ENCODE measurements at places on chromosomes 1 and 21.

- no peak for DNase-seq
Observed at GRCh38 chr1:29639741-29640427, 403.6 kb downstream of the PTPRU start.

DNA sequence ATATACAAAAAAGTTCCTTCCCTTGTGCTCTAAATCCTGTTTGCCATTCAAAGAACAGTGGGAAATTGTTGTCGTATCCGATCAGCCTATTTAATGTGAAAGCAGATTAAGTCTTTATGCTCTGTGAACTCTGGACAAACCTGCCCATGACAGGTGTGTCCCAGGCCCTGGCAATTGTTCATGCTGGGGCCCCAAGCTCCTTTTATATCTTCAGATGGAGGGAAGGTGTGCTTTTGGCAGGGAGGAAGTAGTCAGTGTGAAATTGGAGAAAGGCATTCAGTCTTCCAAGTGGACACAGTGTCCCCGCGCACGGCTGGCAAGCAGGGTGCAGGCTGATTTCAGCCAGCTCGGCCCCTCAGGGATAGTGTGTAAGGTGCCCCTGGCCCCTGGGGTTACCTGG lies 135.1 kb upstream of the F3 start:
- no peak for DNase-seq

- no peak for DNase-seq
Observed at GRCh38 chr1:3005771-3006170, 15.5 kb upstream of the ACTRT2 start.

DNA sequence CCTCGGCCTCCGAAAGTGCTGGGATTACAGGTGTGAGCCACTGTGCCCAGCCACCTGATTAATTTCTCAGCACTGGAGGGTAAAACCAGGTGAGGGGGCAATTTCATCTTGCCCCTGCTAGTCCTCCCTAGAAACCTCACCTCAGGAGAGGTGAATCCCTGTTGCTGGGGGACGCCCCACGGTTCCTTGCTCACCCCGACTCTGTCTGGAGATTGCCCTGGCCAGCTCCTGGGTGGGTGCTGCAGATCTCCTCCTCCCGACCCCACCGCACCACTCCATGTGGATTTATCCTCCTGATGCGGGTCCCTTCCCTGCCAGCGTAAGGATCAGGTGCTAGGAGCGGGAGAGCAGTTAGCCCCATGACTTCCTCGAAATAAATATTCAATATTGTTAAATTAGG lies 34.9 kb downstream of the PDPN start:
- no peak for DNase-seq

DNA sequence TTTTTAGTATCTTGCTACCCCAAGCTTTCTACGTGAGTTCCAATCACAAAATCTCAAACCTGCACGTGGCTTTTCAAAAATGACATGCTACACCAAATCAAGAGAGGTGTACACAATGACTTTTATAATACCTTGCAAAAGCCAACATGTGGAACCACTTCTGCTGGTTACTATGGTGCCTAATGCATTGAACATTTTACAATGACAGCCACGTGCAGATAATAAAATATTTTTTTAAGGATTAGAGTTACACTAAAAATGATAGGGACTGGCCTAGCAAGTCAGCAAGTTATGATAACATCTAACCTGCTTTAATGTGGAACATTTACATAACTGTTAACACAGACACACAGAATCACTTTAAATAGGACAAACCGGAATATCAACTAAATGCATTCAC lies 30.2 kb downstream of the EYA3 start:
- no peak for DNase-seq

DNA sequence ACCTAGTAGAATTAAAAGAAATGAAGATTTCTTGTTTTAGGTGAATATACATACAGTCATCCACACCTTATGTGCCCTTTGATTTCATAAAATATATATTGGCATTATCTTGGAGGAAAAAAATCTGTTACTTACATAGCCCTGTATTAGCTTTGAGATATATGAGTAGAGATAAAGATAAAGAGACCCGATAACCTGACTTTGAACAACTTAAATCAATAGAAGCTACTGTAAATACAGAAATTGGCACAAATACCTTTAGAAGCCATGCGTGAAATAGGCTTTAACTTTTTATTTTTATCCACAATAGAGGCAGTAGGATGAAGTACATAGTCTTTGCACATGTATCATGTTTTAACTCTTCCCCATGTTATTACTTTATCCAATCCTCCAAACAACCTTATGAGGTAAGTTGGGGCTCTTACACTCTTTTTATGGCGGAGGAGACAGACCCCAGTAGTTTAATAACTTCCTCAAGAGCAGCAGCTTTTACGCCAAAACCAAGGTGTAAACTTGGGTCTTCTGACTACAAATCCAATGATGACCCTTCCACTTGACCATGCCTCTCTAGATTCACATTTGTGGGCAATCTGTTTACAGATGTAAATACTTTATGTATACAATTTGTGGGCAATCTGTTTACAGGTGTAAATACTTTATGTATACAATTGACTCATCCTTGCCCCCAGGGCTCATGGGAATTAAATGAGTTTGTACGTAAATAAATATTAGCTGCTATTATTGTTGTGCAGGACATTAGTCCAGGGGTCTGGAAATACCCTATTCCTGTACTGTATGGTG lies 2.1 kb downstream of the CD55 start:
- DNase-seq: no peak

- DNase-seq: no peak
Observed at GRCh38 chr21:31294691-31295090, 49.4 kb downstream of the TIAM1 start.

- no peak for DNase-seq
Observed at GRCh38 chr1:69045572-69045971, 522.1 kb upstream of the LRRC7 start.

- no peak for DNase-seq
Observed at GRCh38 chr1:84833194-84833593, 59.8 kb downstream of the LPAR3 start.

DNA sequence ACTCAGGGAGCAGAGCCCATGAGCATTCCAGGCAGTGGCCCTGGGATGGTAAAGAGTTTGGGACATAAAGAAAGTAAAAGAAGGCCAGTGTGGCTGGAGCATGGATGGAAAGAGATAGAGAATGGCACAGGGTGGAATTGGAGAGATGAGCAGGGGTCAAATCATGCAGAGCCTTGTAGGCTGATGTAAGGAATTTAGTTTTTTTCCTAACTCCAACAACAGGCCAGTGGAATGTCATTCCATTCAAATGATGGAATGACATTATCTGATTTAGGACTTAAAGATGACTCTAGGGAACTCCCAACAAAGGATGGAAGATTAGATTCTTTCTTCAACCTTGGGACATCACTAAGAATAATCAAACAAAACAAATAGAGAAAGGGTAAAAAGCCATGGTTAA lies 12.8 kb upstream of the S100A2 start:
- no peak for DNase-seq

- no peak for DNase-seq
Observed at GRCh38 chr1:222728746-222729145, 8.3 kb upstream of the FAM177B start.

GRCh38 chr1:58290685-58291372 lies 255.7 kb downstream of the OMA1 start:
- no peak for DNase-seq

DNA sequence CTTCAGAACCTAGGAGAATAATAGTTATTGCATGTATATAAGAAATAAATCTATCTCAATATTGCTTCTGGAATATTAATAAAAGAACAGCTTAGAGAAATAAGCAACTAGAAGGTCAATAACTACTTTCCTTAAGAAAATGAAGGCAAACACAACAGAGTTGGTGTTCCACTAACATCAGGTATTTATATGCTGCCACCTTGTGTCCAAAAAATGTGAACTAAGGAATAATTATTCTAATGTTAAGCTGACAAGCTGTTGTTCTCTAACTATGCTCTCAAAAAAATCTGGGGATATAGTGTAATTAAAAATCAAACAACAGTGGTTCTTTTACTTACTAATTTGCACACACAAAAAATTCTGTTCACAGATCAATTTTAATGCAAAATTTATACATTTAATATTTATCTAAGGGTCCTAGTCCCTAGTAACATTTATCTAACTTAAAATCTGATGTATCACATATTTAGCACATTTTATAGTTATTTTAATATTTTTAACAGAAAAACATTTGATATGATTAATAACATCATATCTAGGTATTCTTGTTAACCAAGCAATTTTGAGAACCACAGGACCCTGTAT lies 39.6 kb downstream of the UCHL5 start:
- DNase-seq: no peak

GRCh38 chr21:34885626-34886239 lies 163.4 kb downstream of the RUNX1 start:
- DNase-seq: no peak

GRCh38 chr21:25412100-25412499 lies 195.2 kb downstream of the MRPL39 start:
- DNase-seq: no peak

GRCh38 chr1:61123326-61123725 lies 41.0 kb downstream of the NFIA start:
- DNase-seq: no peak

DNA sequence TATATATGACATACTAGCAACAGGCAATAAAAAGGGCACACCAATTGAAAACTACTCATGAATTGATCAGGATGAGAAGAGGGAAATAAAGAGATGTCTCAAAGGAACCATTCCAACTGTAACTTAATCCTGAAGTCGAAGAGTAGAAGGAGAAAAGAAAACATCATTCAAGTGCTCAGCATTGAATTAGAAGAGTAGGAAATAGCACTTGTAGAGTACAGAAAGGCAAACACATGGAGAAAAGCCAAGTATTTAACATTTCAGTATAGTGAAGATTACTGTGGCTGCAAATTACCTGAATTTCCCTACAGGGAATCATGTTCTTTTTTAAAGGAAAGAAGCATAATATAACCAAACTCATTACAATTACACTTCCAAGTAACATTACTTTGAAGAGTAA lies 205.0 kb downstream of the KCTD3 start:
- no peak for DNase-seq

GRCh38 chr1:44947063-44947773 lies 39.2 kb downstream of the EIF2B3 start:
- DNase-seq: no peak

GRCh38 chr1:177798614-177799013 lies 171.2 kb downstream of the SEC16B start:
- DNase-seq: no peak

- DNase-seq: no peak
Observed at GRCh38 chr1:199123615-199124014, 484.8 kb downstream of the PTPRC start.

DNA sequence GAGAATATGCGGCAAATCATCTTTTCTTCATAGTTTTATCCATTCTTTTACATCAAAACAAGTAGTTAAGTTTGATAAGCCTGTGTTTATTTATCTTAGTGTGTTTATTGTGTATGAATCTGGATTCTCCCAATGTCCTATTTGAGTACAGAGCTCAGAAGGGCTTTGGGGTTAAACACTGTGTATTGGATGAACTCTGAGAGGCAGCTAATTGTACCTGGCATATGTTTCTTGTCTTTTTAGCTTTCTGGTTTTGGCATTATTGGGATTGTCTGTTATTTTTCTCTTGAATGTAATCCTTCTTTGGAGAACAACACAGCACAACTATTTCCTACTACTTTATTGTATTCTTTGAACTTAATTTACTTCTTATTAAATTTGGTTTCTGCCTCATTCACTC lies 906.9 kb downstream of the ADGRL2 start:
- DNase-seq: no peak

GRCh38 chr1:2604156-2604843 lies 17.7 kb downstream of the PRXL2B start:
- DNase-seq: no peak

DNA sequence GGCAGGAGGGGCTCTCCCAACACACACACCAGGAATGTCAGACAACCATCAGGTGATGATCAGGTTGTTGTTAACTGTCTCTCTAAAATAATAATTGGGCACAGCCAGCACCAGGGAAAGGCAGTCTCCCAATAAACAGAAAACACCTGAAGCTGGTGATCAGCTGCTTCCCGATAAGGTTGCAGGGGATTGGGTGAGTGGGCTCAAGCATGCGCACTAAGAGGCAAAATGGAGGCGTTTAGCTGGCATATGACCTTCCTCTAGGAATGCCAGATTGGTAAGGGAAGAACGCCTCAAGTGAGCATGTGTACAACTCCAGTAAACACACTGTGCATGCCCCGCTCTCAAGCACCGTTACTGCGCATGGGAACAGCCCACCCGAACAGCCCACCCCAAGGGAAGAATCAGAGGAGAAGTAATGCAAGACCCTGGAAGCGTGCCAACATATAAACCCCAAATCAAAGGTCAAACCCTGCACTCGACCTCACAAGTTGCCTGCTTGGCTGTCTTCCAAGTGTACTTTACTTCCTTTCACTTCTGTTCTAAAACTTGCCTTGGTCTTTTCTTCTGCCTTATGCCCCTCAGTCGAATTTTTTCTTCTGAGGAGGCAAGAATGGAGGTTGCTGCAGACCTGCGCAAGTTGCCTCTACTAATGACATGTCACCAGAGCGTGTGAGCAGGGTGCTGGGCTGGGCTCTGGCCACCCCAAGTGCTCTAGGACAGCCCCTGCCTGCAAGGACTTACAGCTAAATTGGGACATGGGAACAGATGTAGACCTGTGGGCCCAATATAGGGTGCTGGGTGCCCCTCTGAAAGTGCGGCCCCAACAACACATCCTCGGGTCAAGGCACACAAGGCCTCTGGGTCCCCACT lies 200.8 kb downstream of the RHOU start:
- DNase-seq: no peak

DNA sequence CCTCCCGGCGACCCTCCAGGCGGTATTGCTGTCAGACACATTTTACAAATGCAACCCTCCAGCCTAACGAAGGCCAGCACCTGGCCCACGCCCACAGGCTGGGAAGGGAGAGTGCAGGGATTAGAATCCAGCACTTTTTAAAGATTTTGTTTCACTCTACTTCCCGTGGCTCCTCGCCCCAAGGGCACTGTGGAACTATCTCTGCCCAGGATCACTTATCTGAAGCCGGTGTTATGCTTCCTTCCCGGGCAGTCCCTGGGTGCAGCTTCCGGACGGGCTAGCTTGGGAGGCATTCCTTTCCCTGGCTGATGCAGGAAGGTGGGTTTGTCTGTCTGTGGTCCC lies 35.8 kb downstream of the CCN1 start:
- DNase-seq: no peak

DNA sequence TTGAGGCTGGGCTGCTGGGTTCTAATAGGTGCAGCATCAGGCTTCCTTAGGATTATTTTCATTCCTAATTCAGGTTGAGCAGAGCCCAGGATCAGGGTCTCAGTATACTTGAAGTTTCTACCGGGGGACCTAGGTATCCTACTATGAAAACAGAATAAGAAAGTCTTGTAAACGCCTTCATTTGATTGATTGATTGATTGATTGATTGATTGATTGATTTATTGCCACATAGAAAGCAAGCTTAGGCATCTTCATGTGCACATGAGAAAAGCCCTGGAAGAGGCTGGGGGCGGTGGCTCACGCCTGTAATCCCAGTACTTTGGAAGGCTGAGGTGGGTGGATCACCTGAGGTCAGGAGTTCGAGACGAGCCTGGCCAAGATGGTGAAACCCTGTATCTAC lies 97.4 kb upstream of the BMP8A start:
- no peak for DNase-seq

GRCh38 chr1:205262731-205263171 lies 35.0 kb downstream of the TMCC2 start:
- no peak for DNase-seq

Measured in activated CD4-positive, alpha-beta memory T cell treated with anti-CD3 and anti-CD28 coated beads, Interleukin-2, amount 10 ng/mL, durations not matched to agents 7 days and 5 days (primary cell).